ENCODE measurements at places on chromosomes 12 and 14. TPM values are rescaled to one million over a fixed set of nuclear protein-coding genes. Genes with fewer than 3 reads are reported as not detected.

Gene KRT72
- total RNA-seq, result not detected

Gene LALBA
- total RNA-seq, result not detected

Gene NYNRIN
- 3.9 TPM for total RNA-seq

Gene ITGB7
- total RNA-seq, result under 0.01 TPM

Gene CLEC9A
- total RNA-seq, result not detected

All from dermis lymphatic vessel endothelial cell (primary cell).